KBM-7 (cell line): ENCODE measurements at places on chromosomes 12 and 14.
A peak's percentile ranks its signal among the peaks of the same experiment; 100 is the strongest.

- no peak for DNase-seq
Measured at GRCh38 chr12:77362509-77363210, 297.3 kb upstream of the E2F7 start.

DNA sequence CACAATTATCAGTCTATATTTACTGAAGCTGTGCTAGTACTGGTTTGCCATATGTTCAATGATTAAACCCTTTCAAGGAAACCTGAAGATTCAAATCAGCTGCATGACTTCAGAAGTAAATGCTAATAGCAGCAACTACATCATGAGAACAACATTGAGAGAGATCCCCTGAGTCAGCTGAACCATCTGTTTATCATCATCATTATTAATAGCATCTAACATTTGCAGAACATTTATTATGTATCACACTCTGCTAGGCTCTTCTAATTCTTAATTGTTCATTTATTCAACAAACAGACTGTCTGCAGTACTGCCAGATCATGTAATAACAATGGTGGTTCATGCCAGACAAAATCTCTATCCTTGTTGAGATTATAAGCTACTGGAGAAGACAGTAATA lies 157.4 kb downstream of the KLHL28 start:
- DNase-seq: no peak

GRCh38 chr12:5317556-5317955 lies 114.4 kb upstream of the NTF3 start:
- DNase-seq: no peak

GRCh38 chr12:40976546-40976945 lies 211.6 kb upstream of the PDZRN4 start:
- no peak for DNase-seq

GRCh38 chr12:56382611-56383010 lies 20.0 kb upstream of the APOF start:
- DNase-seq: no peak

- no peak for DNase-seq
Measured at GRCh38 chr14:66426451-66426850, 59.7 kb upstream of the CCDC196 start.

DNA sequence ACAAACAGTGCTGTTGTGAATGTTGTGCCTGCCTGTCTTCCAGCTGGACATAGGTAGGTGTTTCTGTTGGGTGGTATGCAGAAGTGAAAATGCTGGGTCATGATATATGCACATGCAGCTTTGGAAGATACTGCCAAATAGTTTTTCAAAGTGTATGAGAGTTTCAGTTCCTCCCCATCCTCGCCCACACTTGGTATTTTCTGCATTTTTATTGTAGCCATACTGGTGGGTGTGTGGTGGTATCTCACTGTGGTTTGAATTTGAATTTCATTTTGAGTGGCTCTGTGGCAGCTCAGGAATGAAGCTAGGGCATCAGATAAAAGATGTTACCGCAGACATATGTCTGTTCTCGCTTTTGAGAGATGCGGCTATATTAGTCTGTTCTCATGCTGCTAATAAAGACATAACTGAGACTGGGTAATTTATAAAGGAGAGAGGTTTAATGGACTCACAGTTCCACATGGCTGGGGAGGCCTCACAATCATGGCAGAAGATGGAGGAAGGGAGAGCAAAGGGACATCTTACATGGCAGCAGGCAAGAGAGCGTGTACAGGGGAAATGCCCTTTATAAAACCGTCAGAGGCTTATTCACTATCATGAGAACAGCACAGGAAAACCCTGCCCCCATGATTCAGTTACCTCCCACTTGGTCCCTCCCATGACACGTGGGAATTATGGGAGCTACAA lies 183.1 kb downstream of the CAND1 start:
- DNase-seq: no peak

DNA sequence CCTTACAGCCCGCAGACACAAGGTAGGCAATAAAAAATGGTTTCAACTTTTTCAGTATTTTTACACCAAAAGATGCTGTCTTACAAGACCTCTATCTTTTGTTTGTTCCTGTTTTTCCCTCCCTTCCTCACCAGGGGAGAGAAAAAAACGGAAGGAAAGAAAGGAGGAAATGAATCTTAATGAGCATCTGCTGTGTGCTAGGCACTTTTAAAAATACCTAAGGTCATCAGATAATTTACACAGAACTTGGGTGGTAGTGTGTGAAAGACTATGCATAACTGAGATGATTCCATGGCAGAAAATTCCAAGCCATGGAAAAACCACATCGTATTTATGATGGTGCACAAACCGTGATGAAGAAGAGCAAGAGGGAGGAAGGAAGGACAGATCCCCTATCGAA lies 121.2 kb downstream of the DIP2B start:
- DNase-seq: peak; percentile 76

GRCh38 chr14:76837524-76837923 lies 11.3 kb downstream of the LRRC74A start:
- no peak for DNase-seq

GRCh38 chr12:71011261-71011660 lies 90.7 kb upstream of the PTPRR start:
- no peak for DNase-seq

- no peak for DNase-seq
Measured at GRCh38 chr12:101238800-101239329, 28.8 kb upstream of the SLC5A8 start.

GRCh38 chr12:93763746-93764147 lies 86.6 kb downstream of the CRADD start:
- DNase-seq: peak; percentile 32

GRCh38 chr12:111155521-111155920 lies 213.4 kb downstream of the PHETA1 start:
- no peak for DNase-seq
